Heart right ventricle (tissue), 16 donors: ENCODE measurements at places on chromosomes 2 and 18. TPM values are rescaled to one million over a fixed set of nuclear protein-coding genes. Genes with fewer than 3 reads are reported as not detected.

Gene ST8SIA5
- 14.5 TPM for total RNA-seq

GRCh38 chr2:71637168-71637567 is 183.8 kb downstream of the DYSF start:
- no peaks in the 10 kb centered on the region for H3K36me3 ChIP-seq
- H3K27me3 ChIP-seq: no peaks in the 10 kb centered on the region
- no peak overlapping the region for H3K4me3 ChIP-seq
- DNase-seq: no peak

GRCh38 chr2:26285931-26286330 is 41.2 kb downstream of the HADHB start:
- no peak for DNase-seq
- no peak overlapping the region for H3K27ac ChIP-seq
- peaks cover 100% of the 10 kb centered on the region for H3K36me3 ChIP-seq
- H3K4me3 ChIP-seq: no peak overlapping the region
- H3K27me3 ChIP-seq: no peaks in the 10 kb centered on the region

- no peak overlapping the region for H3K27ac ChIP-seq
- DNase-seq: no peak
- H3K36me3 ChIP-seq: no peaks in the 10 kb centered on the region
- no peak overlapping the region for H3K4me3 ChIP-seq
- peaks cover 80% of the 10 kb centered on the region for H3K4me1 ChIP-seq
Observed at GRCh38 chr18:48778344-48779011, 172.3 kb downstream of the SMAD7 start.

Gene FKBP7
- 8.1 TPM for total RNA-seq

DNA sequence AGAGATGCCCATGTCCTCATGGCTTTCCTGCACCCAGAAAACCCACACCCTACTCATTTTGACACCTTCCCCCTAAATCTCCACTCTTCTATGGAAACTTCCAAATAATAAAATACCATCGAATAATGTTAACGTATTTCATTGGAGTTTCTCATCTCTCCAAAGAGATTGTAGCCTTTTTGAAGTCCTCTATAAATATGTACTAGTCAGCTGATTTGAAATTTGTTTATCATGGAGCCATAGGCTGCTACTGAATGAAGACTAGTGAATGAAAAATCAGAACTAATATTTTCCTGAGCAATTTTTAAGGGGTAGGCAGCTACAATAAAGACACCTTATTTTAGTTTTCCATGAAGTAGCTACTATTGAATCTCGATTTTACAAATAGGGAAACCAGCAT is 226.1 kb upstream of the EPAS1 start:
- DNase-seq: no peak
- peaks cover 58% of the 10 kb centered on the region for H3K4me1 ChIP-seq
- no peak overlapping the region for H3K4me3 ChIP-seq
- no peaks in the 10 kb centered on the region for H3K36me3 ChIP-seq
- H3K27ac ChIP-seq: no peak overlapping the region
- H3K27me3 ChIP-seq: no peaks in the 10 kb centered on the region

DNA sequence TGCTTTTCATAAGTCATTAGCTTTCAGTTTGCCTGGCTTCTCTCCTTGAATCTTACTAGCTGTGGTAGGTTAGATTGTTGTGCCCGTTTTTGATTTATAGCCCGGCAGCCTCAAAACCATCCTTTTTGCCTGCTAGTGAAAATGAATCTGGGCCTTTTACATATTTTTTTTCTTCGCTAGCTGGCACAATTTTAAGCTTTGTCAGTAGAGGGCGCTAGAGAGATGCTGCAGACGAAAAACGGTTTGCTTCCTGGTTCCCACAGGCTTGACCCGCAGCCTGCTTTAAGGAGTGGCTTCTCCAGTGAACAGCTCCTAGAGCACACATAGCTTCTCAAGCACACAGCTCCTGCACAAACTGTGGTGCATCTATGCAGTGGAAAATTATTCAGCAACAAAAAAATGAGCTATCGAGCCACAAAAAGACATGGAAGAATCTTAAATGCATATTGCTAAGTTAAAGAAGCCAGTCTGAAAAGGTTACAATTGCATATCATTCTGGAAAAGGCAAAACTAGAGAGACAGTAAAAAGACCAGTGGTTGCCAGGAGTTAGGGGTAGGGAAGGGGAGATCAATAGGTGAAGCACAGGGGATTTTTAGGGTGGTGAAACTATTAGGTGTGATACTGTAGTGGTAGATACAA is 47.9 kb downstream of the E2F6 start:
- DNase-seq: no peak
- no peak overlapping the region for H3K27ac ChIP-seq
- no peaks in the 10 kb centered on the region for H3K36me3 ChIP-seq
- H3K27me3 ChIP-seq: no peaks in the 10 kb centered on the region
- no peaks in the 10 kb centered on the region for H3K4me1 ChIP-seq

DNA sequence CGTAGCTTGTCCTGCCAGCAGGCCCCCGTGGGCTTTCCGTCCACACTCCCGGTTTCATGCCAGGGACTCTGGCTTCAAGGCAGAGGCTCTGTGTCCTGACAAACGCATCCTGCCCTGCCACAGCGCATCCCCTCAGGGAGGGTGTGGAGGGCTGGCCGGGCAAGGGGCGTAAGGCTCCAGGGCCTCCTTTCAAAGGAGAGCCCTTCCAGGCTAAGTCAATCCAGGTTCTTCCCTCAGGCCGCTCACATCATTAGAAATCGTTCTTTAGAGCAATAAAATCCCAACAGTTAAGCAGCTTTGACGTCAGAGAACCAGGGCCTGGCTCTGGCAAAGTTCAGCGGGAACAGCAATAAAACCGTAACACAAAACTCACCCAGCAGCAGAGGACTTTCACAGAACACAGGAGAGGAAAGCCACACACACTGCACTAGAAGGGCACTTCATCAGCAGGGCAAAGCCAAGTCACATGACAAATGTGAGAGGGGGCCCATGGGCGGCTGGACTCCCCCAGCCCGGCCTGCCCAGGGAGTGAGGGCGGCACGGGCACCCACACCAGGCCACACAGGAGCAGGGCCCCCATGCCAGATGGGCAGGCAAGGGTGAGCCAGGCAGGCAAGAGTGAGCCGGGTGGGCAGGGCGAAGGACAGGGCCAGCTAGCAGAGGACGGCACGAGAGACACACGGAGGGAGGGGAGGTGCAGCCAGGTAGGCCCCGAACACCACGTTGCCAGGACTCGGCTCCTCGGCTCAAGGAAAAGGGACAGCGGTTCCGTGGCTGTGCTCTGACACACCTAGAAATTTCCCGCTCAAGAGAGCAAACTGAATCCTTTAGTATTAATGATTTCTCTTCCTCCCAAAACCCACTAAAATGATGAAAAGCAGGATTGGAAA is 52.0 kb downstream of the HDAC4 start:
- H3K36me3 ChIP-seq: no peaks in the 10 kb centered on the region
- peaks cover 12% of the 10 kb centered on the region for H3K4me1 ChIP-seq
- no peak overlapping the region for H3K4me3 ChIP-seq

- no peak overlapping the region for H3K27ac ChIP-seq
- no peak for DNase-seq
- no peaks in the 10 kb centered on the region for H3K27me3 ChIP-seq
- H3K4me3 ChIP-seq: no peak overlapping the region
Observed at GRCh38 chr2:105836840-105837692, 92.4 kb downstream of the NCK2 start.

GRCh38 chr2:68926796-68927195 is 25.9 kb downstream of the GKN2 start:
- H3K27ac ChIP-seq: no peak overlapping the region
- no peaks in the 10 kb centered on the region for H3K4me1 ChIP-seq
- no peaks in the 10 kb centered on the region for H3K36me3 ChIP-seq
- no peak for DNase-seq
- H3K27me3 ChIP-seq: peaks cover 7% of the 10 kb centered on the region

Gene CTLA4
- total RNA-seq: 1.0 TPM

DNA sequence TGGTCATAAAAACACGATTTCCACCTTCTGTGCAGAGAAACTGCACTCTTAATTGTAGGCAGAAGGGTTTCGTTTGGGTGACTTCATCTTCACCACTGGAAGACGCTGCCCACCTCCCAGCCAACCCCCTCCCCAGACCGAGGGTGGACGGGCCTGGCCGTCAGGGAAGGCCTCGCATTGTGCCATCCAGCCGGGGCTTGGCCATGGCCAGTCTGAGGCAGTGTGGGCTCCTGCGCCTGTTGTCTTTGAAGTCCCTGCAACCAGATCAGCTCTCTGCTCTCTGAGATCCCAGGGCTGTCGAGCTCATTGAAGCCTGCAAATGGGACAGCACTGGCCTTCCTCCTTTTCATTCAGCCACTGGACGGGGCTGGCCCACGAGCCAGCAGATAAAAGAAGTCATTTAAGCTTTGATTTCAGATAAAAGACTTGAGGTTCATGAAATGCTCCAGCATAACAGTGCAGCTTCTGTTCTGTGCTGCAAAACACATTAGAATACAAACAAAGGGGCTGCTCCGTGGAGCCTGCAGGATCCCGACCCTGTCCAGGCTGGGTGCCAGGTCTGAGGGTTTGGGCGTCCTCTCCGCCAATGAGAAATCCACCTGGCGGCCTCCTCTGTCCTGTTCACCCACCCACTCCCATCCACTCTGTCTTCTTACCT is 253.5 kb downstream of the LDLRAD4 start:
- no peak overlapping the region for H3K4me3 ChIP-seq
- no peaks in the 10 kb centered on the region for H3K27me3 ChIP-seq
- peaks cover 47% of the 10 kb centered on the region for H3K4me1 ChIP-seq
- peak overlapping the region; percentile 10 for H3K27ac ChIP-seq
- peaks cover 3% of the 10 kb centered on the region for H3K36me3 ChIP-seq

DNA sequence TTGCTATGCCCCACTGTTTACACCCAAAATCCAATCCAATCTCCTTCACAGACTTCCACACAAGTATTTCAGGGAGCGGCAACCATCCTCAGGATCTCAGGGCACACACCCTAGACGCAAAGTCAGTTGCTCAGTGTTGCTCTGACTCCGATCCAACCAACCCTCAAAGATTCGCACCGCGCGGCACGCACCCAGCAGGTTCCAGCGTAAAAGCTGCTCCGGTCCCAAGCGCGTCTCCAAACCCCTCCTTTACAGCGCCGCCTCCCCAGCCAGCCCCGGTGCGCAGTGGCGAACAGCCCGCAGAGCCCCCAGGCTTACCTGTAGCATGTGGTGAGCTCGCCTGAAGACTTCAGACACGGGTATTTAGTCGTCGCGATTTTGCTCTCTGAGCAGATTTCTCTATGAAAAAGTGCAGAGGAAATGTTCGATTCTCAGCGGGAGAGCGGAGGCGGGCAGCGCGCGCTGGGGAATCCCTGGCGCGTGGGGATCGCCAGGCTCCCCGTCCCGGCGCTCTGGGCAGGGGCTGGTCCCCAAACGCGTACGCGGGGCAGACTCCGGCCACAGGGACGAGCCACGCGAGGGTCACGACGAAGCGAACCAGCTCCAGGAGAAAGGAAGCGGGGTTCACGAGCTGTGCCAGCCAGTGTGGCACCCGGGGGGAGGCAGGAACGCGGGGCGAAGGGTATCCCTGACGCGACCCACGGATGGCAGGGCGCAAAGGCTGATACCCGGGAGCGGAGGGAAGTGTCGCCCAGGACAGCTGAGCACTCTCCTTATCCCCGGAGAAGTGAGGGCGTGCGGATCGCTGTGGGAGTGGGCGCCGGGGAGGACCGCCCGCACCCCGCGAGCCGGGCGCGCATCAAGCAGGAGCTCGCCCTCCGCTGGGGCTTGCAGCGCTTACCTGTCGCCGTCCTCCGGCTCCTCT is 650 bp downstream of the CCBE1 start:
- peaks cover 4% of the 10 kb centered on the region for H3K4me1 ChIP-seq
- H3K27ac ChIP-seq: no peak overlapping the region
- peak; percentile 31 for DNase-seq
- peaks cover 8% of the 10 kb centered on the region for H3K27me3 ChIP-seq
- H3K4me3 ChIP-seq: peak overlapping the region; percentile 9
- H3K36me3 ChIP-seq: no peaks in the 10 kb centered on the region

Gene CCL20
- not detected for total RNA-seq

DNA sequence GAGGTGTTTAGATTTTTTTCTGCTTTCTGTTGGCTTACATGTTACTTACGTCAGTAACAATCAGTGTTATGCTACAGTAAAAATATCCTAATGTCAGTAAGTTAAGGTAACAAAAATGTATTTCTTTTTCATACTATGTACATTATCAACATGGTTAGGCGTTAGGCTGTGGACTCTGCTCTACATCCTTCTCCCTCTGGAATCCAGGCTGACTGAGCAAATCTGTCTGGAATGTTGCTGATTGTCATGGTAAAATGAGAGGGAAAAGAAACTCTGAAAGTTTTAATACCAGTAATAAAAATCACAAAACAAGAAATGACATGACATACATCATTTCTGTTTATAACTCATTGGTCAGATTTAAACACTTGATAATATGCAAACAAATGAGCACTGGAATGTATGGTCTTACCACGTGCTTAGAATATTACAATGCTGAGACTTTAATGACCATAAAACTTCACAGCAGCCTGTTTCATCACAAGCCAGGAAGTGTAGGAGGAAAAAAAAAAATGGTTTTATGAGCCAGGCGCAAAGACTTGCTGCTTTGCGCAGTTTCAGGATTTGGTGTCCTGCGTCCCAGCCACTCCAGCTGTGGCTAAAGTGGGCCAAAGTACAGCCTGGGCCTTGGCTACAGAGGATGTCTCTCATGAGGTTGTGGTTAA is 252.4 kb downstream of the FSIP2 start:
- H3K4me3 ChIP-seq: no peak overlapping the region
- no peaks in the 10 kb centered on the region for H3K4me1 ChIP-seq
- H3K36me3 ChIP-seq: no peaks in the 10 kb centered on the region
- H3K27ac ChIP-seq: no peak overlapping the region
- no peak for DNase-seq
